ENCODE measurements at places on chromosomes 4 and X.

- peak; percentile 4 for DNase-seq
Observed at GRCh38 chr4:44740201-44740600, 13.8 kb upstream of the GNPDA2 start.

- DNase-seq: no peak
Observed at GRCh38 chrX:125422986-125423385, 103.3 kb downstream of the TEX13C start.

- no peak for DNase-seq
Observed at GRCh38 chr4:164924670-164925238, 47.8 kb downstream of the APELA start.

DNA sequence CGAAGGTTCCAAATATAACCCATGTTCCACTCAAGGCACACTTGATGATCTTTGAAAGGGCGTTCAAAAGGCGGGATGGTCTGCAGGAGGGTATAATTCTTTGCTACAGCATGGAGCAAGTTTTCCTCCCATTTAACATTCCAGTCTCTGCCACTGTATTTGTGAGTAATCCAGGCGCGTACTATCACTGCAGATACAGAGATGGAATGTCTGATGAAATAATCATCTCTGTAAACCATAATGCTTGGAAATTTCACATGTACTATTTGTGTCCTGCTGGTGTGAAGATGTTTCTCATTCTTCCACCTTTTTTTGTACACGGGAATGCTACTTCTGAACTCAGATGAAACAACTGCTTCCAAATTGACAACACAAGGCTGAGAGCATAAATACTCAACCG is 15.5 kb downstream of the SEL1L3 start:
- DNase-seq: no peak

DNA sequence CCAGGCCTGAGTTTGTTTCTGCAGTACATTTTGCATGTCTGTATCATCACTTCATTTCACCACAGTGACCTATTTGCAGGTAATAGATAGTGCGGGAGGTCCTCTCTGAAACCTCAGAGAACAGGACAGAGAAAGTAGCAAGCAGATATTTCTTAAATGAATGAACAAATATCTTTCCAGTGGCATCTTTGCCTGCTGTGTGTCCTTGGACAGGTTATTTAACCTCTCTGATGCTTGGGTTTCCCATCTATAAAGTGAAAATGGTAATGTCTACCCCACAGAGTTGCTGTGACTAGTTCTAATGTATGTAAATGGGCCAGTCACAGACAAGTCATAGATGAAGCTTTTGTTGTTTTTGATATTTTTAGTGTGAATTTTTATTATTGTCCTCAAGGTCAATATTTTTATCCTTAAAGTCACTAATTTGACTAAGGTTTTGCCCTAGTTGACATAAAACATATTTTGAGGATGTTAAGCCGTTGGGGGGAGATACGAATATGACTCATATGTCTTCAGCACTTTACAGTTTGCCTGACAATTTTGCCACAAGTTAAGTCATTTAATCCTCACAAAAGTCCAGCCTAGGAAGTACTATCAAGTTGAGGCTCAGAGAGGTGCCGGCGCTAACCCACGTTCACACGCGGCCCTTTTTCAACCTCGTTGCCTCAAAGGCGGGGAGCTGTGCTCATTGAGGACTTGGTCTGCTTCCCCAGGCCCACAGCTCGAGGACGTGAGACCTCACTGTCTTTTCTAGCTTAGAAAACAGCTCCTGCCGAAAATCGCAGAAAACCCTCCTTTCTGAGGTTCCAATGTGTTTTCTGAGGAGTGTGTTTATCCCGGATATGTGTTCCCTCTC is 126.7 kb upstream of the STX18 start:
- DNase-seq: no peak

DNA sequence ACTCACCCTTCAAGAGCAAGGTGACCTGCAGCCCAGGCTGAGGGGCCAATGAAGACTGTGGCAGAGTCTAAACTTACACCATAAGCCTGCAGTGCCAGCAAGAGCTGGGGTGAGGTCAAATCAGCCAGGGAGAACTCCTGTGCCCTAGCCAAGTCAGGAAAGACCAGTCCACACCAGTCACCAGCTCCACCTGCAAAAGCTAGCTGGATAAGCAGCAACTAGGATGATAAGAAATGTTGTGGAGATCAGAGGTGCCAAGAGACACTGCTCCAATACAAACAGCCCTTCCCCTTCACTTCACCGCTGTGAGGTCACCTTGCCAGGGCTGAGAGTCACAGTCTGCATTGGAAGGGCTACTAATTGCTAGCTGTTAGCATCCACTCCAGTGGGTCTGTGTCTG is 31.3 kb downstream of the NIPAL1 start:
- DNase-seq: no peak

- DNase-seq: no peak
Observed at GRCh38 chr4:183374950-183375555, 52.8 kb upstream of the CLDN24 start.

DNA sequence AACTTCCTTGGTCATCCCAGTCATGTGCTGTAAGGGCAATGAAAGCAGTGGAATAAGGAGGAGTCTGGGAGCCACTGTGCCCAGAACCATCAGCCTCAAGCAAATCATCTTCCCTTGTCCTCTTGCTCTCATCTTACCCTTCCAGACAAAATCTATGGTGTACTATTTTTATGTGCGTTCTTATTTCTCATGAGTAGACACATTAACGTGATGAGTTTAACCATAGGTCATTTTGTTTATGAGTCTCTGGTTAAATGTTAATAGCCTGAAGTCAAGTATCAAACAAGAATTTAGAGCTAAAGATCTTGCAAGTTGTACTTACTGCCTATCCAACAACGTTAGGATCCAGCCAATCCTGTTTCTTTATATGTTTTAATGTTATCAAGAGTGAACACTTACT is 495.3 kb downstream of the SPRY1 start:
- DNase-seq: no peak

- no peak for DNase-seq
Observed at GRCh38 chrX:82218361-82218760, 1016.5 kb downstream of the SH3BGRL start.

GRCh38 chr4:112282860-112283667 is 2.6 kb downstream of the TIFA start:
- DNase-seq: no peak

DNA sequence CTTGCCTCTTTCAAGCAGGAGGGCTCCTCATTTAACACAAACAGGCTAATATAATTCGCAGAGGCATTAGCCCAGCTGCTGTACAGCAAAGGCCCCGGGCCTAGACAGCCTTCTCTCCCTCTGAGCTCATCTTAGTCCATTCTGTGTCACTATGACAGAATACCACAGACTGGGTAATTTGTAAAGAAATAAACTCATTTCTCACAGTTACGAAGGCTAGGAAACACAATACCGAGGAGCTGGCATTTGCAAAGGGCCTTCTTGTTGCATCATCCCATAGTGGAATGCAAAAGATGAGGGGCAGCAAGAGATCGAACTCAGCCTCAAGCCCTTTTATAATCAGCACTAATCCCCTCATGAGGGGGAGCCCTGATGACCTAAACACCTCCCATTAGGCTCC is 48.5 kb downstream of the TSPAN5 start:
- DNase-seq: no peak

DNA sequence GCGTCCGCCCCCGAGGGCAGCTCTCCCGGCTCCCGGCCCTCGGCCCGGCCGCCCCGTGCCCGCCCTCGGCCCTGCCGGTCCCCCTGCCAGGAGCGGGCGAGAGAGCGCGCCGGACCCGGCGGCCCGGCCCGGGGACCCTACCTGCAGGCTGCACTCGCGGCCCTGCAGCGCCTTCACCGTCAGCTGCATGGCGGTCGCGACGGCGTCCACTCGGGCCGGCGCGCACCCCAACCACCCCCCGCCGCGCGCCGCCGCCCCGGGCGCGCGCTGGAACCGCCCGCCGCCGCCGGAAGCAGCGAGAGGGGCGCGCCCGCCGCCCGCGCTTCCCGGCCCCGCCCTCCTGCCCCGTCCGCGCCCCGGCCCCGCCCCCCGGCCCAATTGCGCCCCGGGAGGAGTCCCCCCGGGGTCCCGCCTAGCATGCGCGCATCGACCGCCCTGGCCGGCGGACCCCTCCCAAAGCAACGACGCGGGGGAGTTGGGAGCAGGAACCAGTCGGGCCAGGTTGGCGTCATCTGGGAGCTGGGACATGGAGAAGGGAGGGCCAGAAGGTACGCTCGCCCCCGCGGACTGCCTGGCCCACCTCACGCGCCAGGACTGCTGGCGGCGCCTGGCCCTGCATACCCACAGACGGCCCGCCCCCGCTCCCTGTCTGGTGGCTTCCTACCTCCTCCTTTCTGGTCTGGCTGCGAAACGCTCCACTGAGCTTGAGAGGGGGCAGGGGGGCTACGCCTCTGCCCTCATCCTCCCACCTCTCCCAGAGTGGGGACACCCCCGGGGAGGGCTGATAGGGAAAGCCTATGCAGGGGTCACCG is at the start of gene UBL4A:
TSS of gene UBL4A (minus strand) at position 220 of the 812 bp plus-strand sequence. CDS start at position 189, 31 bp downstream.
- peak; percentile 67 for DNase-seq

DNA sequence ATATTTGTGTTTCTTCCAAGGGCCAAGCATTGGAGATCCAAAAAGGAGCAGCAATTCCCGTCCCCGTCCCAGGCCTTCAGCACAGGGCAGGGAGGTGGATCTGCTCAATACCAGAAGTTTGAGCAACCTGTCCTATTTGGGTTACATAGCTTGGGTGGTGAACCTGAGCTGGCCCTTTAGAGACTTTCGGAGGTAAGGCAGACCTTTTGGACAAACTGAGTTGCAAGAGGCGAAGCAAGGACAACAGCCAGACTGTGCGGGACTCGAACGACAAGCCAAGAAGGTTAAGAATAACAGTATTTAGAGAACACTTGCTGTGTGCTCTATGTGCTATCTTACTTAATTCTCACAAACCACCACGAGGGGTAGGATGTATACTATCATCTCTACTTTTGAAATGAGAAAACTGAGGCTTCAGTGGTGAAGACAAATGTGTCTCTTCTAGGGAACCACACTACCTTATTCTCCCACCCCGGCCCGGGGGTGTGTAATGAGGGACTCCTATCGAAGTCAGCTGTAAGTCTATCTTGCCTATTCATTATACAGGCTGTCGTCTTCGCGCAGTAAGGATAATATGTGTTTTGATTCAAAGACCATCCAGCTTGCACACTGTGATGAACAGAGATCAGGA is 1.3 kb downstream of the NOP14 start:
- DNase-seq: no peak

- peak; percentile 20 for DNase-seq
Observed at GRCh38 chr4:10762561-10762960, 78.0 kb upstream of the CLNK start.

GRCh38 chr4:112076919-112077608 is 68.2 kb upstream of the FAM241A start:
- DNase-seq: no peak

GRCh38 chrX:25043192-25043591 is 27.4 kb upstream of the ARX start:
- DNase-seq: no peak

DNA sequence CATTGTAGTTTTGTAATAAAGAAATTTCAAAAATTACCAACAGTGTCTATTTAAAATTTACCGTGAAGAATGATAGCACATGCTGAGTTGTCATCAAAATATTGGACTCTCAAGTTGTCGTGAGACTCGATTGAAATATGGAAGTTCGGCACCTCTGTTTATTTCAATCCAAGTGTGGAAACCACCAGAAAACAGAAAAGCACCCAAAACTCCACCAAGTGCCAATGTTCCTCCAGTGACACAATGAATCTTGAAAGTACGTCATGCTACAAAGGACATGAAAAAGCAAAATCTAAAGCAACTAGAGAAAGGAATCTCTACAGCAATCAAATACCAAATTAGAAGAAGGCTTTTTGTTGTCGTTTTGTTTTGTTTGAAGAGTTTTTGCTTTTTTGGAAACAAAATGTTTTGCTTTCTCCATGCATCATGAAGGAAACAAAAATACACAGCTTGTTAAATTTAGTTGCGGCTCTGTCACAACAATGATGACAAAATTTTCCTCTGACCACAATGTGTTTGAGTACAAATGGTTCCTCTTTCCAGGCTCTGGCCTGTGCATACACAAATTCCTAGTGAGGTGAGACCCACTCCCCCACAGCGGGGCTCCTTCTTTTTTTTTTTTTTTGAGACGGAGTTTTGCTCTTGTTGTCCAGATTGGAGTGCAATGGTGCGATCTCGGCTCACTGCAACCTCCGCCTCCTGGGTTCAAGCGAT is 9.6 kb upstream of the IL13RA1 start:
- DNase-seq: no peak

GRCh38 chr4:124321364-124321763 is 391.2 kb downstream of the ANKRD50 start:
- peak; percentile 53 for DNase-seq

DNA sequence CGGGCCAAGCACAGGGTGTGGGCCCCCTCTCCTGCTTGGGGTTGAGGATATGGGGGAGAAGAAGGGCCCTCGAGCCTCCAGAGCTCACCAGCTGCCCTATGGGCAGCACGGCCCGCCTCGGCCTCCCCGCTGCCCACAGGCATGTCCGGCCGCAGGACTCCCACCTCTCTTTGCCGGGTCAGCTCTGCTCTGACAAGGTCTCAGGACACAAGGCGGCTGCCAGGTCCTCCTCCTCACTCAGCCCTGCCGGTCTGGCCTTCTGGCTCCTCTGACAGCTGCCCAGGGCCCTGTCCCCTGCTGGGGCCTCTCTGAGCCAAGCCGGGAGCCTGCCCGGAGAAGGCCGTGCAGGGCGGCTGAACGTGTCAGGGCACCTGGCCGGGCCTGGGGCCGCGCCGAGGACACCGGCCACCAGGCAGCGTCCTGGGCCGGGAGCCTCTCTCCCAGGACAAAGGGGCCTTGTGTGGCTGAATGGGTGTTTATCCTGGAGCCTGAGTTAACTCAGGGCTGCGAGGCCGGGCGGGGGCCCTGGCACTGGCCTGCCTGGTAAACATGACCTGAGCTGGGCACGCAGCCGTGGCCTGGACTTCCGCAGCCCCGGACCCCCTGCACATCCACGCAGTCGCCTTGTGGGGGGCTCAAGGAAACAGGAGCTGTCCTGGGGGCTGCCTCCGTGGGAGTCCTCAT is 25.7 kb downstream of the TACC3 start:
- DNase-seq: no peak

- DNase-seq: peak; percentile 79
Observed at GRCh38 chr4:16969696-16970135, 71.3 kb upstream of the LDB2 start.

DNA sequence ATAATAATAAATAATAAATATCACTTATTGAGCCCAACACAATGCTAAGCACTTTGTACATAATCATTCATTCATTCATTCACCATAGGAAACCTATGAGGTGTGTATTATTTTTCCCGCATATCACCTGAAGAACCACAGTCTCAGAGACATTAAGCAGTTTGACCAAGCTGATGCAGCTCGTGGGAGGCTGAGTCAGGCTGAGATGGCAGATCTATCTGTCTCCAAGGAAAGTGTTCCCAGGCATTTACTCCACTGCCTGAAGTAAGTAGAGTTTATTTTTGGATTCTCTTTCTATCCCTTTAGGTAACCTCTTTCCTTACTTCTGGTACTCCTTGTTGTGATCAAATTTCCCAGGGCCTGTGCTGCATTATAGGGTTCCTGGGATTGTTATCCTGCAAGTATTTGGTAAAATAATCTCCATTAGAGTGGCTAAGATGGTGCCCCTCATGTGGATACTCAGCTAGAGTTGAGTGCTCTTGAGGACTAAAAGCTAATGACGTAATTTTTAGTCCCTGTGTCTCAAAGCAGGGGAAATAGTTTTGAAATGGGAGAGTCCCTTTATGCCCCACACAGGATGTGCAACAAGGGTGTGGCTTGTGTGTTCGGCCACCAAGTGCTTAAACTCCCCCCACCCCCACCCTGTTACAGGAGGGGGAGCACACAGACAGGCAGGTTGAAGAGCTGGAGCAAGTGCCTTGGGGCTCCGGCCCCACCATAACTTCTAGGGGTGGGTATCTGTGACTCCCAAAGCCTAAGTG is 467.0 kb downstream of the STIM2 start:
- DNase-seq: no peak

- no peak for DNase-seq
Observed at GRCh38 chr4:147586032-147586431, 31.2 kb upstream of the TMEM184C start.

- DNase-seq: no peak
Observed at GRCh38 chr4:177671387-177671786, 229.2 kb upstream of the AGA start.

All from cardiac fibroblast (primary cell).